ENCODE measurements at places on chromosomes 3 and 15. TPM values are rescaled to one million over a fixed set of nuclear protein-coding genes. Genes with fewer than 3 reads are reported as not detected.
A peak's percentile ranks its signal among the peaks of the same experiment; 100 is the strongest.

Gene NOX5
- total RNA-seq: not detected

Gene TM6SF1
- total RNA-seq: not detected

Gene MTFMT
- total RNA-seq: 24.7 TPM

Gene ARGFX
- not detected for total RNA-seq

Gene NEIL1
- 11.3 TPM for total RNA-seq

DNA sequence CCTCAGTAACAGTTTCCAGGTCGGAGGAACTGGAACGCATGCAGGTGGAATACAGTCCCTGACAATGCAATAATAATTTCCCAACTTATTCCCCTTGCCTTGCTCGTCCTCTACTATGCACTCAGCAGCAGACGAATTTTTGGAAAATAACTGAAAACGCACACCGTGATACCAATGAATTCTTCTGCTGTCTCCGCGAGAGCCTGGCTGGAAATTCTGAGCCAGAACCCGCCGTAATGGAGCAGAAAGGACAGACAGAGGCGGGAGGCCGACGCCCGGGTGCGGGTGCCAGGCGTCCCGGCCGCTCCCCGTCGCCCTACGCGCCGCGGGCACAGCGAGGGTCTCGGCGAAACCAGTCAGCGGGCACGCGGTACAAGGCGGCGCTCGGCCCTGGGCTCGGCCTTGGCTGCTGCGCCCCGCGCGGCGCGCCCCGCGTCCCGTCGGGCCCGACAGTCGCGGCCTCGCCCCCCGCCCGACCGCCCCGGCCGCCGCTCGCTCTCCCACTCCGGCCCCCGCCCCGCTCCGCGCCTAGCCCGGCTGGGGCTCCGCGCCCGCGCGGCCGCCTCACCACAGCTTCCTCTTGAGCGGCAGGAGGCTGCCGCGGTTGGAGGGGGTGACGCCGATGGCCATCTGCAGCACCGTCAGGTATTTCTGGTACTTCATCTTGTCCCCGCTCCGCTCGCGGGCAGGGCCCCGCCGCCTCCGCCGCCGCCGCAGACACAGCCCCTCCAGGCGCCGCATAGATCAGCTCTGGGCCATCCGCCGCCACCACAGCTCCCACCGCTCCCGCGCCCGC, 114.5 kb upstream of the GOLGA8J start:
- peak overlapping the region; percentile 30 for H3K4me3 ChIP-seq
- peak; percentile 44 for DNase-seq
- no peak overlapping the region for H3K27ac ChIP-seq
- no peaks in the 10 kb centered on the region for H3K36me3 ChIP-seq

DNA sequence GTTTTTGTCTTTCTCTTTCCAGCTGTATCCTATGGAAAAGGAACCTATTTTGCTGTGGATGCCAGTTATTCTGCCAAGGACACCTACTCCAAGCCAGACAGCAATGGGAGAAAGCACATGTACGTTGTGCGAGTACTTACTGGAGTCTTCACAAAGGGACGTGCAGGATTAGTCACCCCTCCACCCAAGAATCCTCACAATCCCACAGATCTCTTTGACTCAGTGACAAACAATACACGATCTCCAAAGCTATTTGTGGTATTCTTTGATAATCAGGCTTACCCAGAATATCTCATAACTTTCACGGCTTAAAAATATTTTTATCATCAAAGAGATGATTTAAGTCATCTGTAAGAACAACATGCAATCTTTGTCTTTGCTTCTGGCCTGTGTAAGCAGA, 44.9 kb upstream of the PARP14 start:
- no peaks in the 10 kb centered on the region for H3K36me3 ChIP-seq
- H3K4me1 ChIP-seq: no peaks in the 10 kb centered on the region
- H3K4me3 ChIP-seq: no peak overlapping the region
- no peaks in the 10 kb centered on the region for H3K27me3 ChIP-seq
- no peak overlapping the region for H3K27ac ChIP-seq

DNA sequence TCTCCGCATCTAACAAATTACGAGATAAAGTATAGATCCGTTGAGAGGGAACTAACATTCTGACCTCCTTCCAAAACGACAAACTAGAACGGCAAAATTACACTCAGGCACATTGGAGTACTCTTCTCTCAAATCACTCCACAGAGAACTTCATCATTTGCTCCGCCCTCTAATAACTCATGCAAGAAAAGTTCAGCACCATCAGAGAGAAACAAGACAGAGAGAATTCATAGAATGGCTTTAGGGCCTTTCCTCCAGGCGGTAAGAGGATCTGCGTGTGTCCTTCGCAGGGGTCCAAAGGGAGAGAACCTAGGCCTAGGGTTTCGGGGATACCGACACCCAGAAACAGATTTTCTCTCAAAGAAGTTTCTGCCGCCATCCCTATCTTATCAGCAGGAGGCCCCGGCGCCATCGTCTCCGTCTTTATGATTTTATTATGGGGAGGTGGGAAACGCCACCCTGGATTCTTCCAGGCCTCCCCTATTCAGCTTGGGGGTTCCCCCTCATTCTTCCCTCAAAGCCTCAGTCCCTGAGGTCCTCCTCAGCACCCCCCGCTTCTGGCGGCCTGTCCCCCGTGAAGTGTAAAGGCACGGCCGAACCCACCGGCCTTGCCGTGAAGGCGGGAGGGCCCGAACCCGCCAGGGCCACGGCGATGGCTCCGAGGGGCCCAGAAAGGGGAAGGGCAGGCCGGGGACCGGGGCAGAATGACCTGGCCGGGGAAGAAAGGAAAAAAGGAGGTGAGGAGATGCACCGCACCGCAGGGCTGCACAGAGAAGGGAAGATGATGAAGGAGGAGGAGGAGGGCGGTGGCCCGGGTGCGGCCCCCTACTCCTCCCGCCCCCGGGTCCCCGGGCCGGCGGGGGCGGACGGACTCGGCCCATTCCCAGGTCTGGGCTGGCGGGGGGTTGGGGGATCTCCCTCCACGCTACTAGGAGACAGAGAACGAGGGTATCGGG, 768 bp downstream of the UBXN7 start:
- H3K27ac ChIP-seq: peak overlapping the region; percentile 93
- peak overlapping the region; percentile 88 for H3K4me3 ChIP-seq
- H3K27me3 ChIP-seq: no peaks in the 10 kb centered on the region

- no peaks in the 10 kb centered on the region for H3K27me3 ChIP-seq
- no peaks in the 10 kb centered on the region for H3K36me3 ChIP-seq
- H3K4me3 ChIP-seq: no peak overlapping the region
- peak overlapping the region; percentile 10 for H3K27ac ChIP-seq
- no peak for DNase-seq
- peaks cover 13% of the 10 kb centered on the region for H3K4me1 ChIP-seq
These were observed 320.7 kb upstream of the GOLIM4 start for GRCh38 chr3:168416446-168416845.

DNA sequence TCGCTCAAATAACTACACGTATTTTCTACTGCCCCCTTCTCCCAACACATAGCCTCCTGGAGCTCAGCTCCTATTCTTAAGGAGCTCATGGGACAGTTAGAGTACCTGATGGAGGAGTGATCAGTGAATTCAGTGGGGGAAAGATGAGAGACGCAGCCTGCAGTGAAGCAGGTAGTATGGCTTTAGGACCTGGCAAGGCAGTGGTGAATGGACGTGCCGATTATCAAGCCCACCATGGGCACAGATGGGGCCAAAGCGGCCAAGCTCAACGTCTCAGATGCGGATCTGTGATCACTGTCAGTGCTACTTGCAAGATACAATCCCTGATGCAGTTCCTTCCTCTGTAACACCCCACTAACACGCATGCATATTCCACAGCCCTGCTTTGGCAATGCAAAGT, 45.8 kb upstream of the ATP2B2 start:
- DNase-seq: no peak
- no peak overlapping the region for H3K27ac ChIP-seq
- H3K27me3 ChIP-seq: no peaks in the 10 kb centered on the region
- H3K4me1 ChIP-seq: no peaks in the 10 kb centered on the region

GRCh38 chr3:58749948-58750347, 83.4 kb upstream of the FAM3D start:
- no peak for DNase-seq
- no peak overlapping the region for H3K27ac ChIP-seq
- H3K4me1 ChIP-seq: no peaks in the 10 kb centered on the region
- H3K4me3 ChIP-seq: no peak overlapping the region
- no peaks in the 10 kb centered on the region for H3K27me3 ChIP-seq

- no peak for DNase-seq
- no peaks in the 10 kb centered on the region for H3K36me3 ChIP-seq
- no peaks in the 10 kb centered on the region for H3K4me1 ChIP-seq
- no peak overlapping the region for H3K27ac ChIP-seq
- H3K27me3 ChIP-seq: no peaks in the 10 kb centered on the region
- no peak overlapping the region for H3K4me3 ChIP-seq
These were observed 49.6 kb downstream of the RFX7 start for GRCh38 chr15:56194035-56194434.

DNA sequence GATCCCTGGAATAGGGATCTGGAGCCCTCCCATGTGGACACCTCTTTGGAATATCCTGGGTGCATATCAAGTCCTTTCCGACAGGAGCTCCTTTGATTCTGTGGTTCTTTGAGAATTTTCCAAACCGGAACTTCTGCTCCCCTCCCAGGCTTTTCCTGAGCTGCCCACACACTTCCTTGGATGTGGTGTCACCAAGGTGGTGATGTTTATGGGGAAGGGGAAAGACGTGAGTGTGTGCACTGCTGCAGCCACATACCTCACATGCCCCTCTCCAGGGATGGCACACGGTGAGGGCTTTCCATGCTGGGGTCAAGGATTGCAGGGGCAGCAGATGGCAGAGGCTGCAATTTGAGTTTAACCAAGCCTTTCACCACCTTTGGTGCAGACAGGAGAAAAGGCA, 27.9 kb upstream of the PSTPIP1 start:
- no peaks in the 10 kb centered on the region for H3K36me3 ChIP-seq
- H3K4me1 ChIP-seq: no peaks in the 10 kb centered on the region
- H3K4me3 ChIP-seq: no peak overlapping the region
- H3K27me3 ChIP-seq: no peaks in the 10 kb centered on the region
- no peak overlapping the region for H3K27ac ChIP-seq

DNA sequence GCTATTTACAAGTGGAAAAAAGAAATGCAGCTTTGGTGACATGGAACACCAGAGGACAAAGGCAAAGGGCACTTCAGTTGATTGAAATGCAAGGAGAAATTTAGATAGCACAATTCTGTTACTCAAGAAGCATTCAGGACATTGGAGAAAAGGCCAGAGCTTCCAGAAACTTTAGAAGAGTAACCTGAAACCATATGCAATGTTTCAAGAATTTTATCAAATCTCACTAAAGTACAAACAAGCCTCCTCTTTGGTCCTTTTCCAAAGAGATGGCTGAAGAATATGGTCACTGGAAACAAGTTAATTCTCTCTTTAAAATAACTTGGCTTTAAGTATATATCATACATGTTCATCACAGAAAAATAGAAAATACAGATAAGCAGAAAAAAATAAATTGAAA, 14.6 kb upstream of the LMOD3 start:
- DNase-seq: no peak
- H3K27ac ChIP-seq: no peak overlapping the region
- no peak overlapping the region for H3K4me3 ChIP-seq
- no peaks in the 10 kb centered on the region for H3K4me1 ChIP-seq

DNA sequence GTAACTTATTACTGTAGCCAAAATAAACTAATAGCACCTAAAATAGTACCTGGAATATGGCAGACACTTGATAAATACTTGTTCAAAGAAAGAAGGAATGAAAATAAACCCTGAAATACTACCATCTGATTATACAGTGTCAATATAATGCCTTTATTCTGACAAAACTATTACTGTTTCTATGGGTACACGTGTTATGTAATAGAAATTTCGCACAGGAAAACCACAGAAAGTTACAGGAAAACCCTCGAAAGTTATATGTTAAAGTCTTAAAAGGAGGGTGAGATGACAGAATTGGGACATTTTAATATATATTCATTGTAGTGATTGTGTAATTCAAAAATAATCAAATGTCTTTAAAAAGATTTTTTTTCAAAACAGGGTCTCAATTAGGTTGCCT, 28.8 kb downstream of the ETFA start:
- no peak overlapping the region for H3K4me3 ChIP-seq
- H3K36me3 ChIP-seq: peaks cover 1% of the 10 kb centered on the region
- peaks cover 9% of the 10 kb centered on the region for H3K4me1 ChIP-seq
- H3K27me3 ChIP-seq: no peaks in the 10 kb centered on the region

DNA sequence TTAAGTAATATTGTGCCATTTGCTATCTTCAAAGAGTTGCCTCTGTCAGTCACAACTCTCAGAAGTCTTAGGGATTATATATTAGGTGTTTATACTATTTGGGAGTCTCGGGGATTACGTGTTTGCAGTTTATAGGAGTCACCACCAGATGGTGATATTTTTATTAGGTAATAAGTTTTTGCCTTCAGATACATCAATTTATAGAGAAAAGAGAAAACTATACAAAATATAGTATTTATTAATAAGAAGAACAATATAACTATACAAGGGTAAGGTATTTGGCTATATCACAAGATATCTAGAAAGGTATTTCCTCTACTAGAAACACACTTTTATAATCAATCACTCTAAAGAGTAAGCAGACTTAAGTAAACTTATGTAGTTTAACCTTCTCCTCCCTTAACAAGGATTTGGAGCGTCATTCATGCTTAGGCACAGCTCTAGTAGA, 10.7 kb upstream of the DHX36 start:
- no peaks in the 10 kb centered on the region for H3K27me3 ChIP-seq
- no peak overlapping the region for H3K4me3 ChIP-seq
- H3K4me1 ChIP-seq: peaks cover 19% of the 10 kb centered on the region
- no peak overlapping the region for H3K27ac ChIP-seq

GRCh38 chr3:36367912-36368573, 12.3 kb upstream of the STAC start:
- H3K27me3 ChIP-seq: no peaks in the 10 kb centered on the region
- H3K27ac ChIP-seq: no peak overlapping the region
- H3K36me3 ChIP-seq: no peaks in the 10 kb centered on the region
- DNase-seq: no peak
- no peak overlapping the region for H3K4me3 ChIP-seq

DNA sequence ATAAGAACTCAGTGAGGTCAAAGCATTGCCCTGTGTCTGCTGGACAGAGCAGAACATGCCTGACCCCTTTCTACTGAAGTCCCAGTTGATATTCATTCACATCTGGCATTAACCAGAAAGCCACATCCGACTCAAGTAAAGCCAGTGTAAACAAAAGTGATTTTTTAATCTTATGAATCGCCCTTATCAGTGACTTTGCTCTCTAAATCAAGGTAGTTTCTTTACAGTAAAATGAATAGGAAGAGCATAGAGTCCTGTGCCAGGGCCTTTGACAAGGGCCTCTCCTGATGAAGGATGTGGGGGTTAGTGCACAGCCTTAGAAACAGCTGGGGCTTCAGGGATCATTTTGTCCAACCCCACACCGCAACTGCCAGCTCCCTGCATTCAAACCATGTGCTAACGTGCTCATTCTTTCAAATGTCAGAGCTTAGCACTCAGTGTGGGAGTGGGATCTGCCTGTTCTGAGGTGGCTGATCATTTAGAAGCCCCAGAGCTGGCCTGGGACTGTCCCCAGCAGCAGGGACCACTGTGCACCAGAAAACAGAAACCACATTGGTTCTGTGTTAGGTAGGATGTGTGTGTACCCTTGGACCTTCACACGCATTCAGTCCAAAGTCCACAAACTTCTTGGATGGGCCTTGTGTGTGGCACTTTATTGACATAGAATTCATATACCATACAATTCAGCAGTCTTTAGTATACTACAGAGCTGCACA, 55.3 kb downstream of the CCR4 start:
- DNase-seq: no peak
- no peak overlapping the region for H3K27ac ChIP-seq
- no peaks in the 10 kb centered on the region for H3K4me1 ChIP-seq
- peaks cover 2% of the 10 kb centered on the region for H3K36me3 ChIP-seq

GRCh38 chr15:78620021-78620526, 722 bp downstream of the CHRNA3 start:
- H3K27ac ChIP-seq: no peak overlapping the region
- no peaks in the 10 kb centered on the region for H3K4me1 ChIP-seq
- H3K36me3 ChIP-seq: no peaks in the 10 kb centered on the region
- H3K4me3 ChIP-seq: no peak overlapping the region
- DNase-seq: no peak
- H3K27me3 ChIP-seq: no peaks in the 10 kb centered on the region
